Suppressor macrophage (primary cell): ENCODE measurements at places on chromosomes 3 and 15.

GRCh38 chr3:178318340-178318739 lies 217.9 kb upstream of the KCNMB2 start:
- DNase-seq = no peak

GRCh38 chr15:63018639-63019038 lies 23.9 kb upstream of the TPM1 start:
- no peak for DNase-seq

DNA sequence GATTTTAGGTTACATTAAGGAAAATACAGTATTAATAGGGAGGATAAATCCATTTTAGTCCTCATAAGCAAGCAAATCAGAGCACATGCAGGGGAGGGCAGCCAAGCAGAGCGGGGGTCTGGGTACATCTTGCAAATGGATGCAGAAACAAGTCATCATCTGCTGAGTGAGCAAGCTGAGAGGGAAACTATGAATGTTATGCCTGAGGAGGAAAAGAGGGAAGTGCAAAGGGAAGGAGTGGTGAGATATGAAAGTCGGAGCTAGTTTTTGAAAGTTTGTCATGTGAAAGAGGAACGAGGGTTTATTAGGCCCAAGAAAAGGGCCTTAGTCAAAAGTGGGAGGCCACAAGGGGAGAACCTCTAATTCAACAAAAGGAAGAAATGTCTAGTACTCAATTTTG lies 15.4 kb downstream of the PTX3 start:
- peak; percentile 85 for DNase-seq

DNA sequence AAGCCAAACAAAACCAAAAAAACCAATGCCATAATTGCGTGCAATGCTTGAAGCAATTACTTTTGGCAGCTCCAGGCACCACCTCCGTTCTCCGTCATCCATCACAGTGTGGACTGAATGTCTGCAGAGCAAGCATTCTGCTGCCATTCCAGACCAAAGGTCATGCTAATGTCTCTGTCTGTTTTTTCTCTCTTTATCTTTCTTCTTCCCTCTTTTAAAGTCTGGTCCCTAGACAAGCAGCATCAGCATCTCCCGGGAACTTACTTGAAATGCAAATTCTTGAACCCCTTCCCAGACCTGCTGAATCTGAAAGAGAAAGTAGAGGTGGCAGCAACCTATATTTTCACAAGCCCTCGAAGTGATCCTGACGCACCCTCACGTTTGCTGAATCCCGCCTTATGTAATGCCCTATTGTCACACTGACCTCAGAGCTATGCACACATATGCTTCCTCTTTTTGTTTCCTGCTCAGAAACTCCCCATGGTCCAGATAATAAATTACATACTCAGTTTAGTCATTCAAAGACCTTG lies 297.3 kb upstream of the PROK2 start:
- peak; percentile 92 for DNase-seq

- DNase-seq = no peak
Observed at GRCh38 chr3:161322781-161323568, 48.3 kb downstream of the SPTSSB start.

GRCh38 chr15:71170163-71170562 lies 54.9 kb downstream of the THSD4 start:
- no peak for DNase-seq

GRCh38 chr3:126983653-126984390 lies 907 bp downstream of the PLXNA1 start:
- peak; percentile 53 for DNase-seq

DNA sequence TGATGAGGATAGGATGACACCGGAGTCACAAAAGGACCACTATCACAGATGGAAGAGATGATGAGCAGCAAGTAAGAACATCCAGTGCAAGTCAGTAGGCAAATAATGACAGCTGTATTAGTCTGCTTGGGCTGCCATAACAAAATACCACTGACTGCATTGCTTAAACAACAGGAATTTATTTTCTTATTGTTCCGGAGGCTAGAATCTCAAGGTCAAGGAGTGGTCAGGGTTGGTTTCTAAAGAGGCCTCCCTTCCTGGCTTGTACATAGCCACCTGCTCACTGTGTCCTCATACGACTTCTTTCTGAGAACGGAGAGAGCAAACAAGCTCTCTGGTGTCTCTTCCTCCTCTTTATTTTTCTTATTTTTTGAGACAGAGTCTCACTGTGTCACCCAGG lies 380.7 kb downstream of the PLOD2 start:
- DNase-seq = no peak

DNA sequence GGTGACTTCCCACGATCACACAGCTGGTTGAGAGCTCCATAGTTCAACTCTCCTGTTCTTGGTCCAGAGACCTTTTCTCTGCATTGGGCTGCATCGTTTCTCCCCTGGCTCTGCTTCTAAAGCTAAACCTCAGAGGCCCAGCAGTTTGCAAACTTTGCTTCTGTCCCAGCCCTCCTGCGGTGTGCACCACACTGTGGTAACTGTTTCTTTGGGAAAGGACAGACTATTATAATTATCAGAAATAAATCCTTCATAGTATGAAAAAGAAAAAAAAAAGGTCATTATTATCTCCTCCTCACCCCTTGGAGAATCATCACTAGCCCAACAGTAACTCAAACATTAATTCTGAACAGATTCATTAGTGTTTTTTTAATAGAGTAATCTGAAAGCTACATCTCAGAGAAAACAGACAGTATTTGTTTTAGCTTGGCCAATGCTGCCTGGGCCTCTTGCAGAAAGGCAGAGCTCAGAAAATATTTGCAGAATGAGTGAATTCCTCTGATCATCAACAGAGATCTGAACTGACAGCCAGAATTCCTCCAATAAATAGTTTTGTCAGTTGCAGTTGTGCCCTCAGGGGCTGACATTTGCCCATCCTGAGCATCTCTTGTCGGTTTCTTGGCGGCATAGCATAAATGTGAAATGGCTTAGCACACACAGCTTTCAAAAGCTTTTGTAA lies 52.9 kb downstream of the BFSP2 start:
- no peak for DNase-seq

DNA sequence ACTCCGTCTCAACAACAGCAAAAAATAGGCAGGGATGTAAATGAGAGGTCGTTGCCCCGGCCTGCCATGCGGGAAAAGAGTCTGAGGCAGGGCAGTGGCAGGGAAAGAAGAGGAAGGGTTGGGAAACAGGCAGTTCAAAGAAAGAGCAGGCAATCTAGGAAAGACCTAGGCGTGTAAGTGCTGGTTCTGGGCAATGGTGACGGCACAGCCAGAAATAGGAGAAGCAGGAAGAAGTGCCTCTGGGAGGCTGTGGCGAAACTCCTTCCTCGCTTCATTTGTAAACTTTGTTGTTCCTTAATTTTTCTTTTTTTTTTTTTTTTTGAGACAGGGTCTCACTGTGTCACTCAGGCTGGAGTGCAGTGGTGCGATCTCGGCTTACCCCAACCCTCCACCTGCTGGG lies 4.3 kb downstream of the SLC51A start:
- DNase-seq = peak; percentile 89

DNA sequence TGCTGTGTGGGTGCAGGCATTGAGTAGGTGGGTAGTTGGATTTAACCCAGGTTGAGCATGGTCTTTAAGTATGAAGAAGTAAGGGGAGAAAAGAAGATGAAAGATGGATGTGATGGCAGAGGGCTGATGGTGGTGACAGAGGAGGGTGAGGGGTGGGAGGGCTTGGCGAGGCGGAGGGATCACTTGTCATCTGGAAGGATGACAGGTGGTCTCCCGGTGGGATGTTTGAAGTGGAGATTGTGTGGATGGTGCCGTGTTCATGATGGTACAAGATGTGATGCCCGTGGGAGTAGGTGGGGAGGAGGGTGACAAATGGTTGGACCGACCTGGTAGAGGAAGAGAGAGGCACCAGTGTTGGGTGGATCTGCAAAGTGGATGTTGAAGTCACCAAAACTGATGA lies 208.8 kb downstream of the RPLP1 start:
- no peak for DNase-seq

DNA sequence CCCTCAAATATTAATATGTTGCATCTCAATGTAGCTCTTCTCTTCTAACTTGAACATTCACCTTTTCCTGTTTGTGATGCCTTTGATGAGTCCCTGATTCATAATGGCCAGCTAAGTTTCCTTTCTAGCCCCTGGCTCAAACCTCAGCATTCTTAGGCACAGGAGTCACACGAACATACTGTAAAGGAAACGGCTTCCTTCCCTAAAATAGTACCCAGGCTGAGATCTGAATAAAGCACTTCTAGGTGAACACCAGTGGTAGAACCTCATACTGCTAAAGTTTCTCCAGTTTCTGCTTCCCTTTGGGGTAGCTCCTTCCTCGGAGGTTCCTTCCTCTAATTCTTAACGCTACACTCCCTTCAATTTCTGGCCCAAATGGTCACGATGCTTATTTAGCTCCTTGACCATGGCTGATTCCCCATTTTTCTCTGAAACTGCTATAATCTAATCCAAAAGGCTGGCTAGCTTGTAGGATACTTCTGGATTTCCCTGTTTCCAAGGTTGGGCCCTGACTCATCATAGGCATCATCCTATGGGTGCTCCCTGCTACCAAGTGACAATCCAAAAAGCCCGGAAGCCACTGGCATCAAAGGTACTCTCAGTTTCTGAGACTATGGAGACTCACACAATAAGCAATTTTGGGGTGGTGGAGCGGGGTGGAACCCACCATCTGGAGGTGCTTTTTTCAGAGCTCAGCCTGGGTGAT lies 2.4 kb downstream of the ANAPC13 start:
- DNase-seq = peak; percentile 49

DNA sequence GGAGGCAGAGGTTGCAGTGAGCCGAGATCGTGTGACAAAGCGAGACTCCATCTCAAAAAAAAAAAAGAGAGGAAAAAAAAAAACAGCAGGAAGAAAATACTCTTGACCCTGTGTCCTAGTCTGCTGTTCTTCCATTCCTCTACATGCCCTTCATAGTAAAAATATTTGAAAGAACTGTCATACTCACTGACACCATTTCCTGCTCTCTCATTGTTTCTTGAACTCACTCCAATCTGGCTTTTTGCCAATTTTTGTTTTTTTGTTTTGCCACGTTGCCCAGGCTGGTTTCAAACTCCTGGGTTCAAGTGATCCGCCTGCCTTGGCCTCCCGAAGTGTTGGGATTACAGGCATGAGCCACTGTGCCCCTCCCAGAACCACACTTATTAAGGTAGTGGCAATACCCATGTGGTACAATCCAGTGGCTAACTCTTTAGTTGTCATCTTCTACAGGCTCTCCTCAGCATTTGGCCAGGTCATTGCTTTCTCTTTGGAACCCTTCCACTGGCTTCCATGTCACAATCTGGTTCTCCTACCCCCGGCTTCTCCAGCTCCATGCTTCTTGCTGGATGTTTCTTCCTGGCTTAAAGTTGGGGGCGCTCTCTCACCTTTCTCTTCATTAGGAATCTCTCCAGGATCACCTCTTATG lies 238.2 kb upstream of the C2CD4B start:
- no peak for DNase-seq

DNA sequence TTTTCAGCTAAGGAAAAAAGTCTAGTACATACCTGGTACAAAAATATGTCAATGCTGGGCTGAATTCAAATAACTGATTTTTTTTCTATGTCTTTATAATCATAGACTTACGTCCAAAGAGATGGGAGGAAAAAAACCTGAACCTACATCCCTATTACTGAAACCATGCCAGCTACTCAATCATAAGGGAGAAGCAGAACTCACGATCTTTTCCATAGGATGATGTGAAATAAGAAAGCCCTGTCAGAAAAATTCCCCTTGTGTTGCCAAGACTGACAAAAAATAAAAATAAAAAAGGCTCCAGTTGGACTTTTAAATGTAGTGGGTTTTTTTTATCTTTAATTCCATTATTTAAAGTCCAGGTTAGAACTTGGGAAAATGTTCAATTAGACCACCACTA lies 3.3 kb downstream of the MSL2 start:
- DNase-seq = peak; percentile 56

DNA sequence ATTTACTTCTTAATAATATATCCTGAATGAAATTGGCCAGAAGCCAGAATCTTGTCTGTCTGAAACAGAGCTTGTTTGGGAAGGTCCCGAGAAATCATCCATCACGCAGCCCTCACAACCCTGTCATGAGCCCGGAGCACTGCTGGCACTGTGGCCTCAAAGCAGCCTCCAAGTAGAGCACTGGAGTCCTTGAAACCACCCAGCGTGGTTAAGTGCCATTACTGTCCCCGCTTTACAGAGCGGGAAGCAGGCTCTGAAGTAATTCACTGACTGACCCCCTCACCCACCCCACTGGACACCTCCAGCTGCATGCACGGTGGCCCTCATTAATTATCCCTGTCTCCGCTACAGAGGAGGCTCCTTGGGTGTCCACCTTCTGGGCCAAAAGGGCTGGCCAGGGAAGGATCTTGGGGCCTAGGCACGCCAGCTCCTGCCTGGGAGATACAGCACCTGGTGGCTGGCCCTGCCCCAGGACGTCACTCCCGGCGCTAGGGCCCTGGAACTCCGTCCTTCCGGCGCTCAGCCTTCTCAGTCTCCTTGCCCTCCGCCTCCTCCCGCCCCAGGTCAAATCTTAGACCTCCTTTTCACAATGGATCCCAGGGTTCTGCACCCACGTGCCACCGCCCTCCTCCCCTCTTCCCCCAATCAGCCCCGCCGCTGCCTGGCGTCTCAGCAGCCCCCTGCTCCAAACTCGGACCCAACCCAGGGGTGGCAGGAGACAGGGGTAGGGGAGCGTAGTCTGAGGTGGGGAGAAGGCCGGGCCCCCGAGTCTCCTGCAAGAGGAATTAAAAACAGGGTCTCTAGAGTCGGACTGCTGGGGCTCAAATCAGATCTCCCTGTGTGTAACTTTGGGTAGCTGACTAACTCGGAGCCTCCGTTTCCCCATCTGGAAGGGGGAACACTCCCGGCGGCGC lies 1.1 kb downstream of the TKT start:
- DNase-seq = peak; percentile 80

GRCh38 chr3:127831723-127832172 lies 9.4 kb upstream of the MGLL start:
- peak; percentile 79 for DNase-seq

- no peak for DNase-seq
Observed at GRCh38 chr3:193711964-193712598, 119.1 kb downstream of the OPA1 start.

GRCh38 chr15:60392986-60393790 lies 4.6 kb downstream of the ANXA2 start:
- peak; percentile 81 for DNase-seq

- DNase-seq = no peak
Observed at GRCh38 chr3:111603679-111604078, 8.5 kb upstream of the ZBED2 start.

DNA sequence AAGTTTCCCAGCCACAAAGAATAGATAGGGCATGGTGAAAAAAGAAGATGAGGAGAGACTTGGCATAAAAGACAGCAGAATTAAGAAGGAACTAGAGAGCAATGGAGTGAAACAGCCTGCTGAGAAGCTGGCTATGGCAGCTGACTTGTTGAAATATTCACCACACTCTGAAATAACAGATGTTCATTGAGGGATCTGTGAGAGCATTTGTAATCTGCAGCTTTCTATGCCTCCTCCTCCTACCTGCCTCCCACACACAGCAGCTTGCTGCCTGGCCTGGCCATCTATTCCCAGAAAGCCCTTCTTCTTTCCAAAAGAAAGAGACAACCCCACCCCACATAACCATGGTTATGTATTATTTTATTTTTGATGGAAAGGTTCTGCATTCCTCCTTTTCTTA lies 303.9 kb downstream of the GAP43 start:
- no peak for DNase-seq
